ENCODE measurements at places on chromosomes 2 and 18.

DNA sequence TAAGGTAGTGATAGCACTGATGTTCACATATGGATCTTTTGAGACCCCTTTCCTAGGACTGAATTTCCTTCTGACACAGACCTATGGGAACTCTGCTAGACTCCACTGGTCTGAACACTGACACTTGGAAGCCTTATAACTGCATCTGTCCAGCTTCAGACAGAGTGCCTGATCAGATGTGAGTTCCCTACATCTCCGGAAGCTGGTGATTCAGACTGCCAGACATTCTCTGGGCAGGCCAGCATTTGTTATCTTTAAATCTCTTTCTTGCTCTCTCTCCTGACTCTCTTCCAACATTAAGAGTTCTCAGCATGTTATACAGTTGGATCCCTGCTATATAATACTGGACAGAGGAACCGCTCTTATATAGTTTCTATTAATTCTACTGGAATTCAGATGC, 408.5 kb downstream of the ZEB2 start:
- DNase-seq = no peak

GRCh38 chr18:59916746-59917145, 16.9 kb downstream of the PMAIP1 start:
- no peak for DNase-seq

DNA sequence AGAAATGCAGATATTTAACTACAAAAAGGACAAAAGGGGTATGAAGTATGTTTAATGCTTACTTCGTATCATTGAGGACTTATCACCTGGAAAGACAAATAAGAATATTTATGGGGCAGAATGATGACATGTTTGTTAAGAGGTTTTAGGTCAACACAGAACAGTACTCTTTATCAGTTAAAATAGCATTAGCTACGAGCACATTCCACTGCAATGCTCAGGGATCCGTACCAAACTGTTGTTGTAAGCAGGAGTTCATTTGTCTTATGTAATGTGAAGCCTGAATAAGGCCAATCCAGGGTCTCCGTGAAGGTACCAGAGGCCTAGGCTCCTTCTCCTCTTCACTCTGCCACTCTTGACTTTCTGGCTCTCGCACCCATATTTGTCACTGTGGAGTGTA, 465.7 kb upstream of the NRP2 start:
- no peak for DNase-seq

- DNase-seq = no peak
These were observed 269.5 kb downstream of the LNPK start for GRCh38 chr2:175732531-175732930.

- no peak for DNase-seq
These were observed 9.2 kb downstream of the HS6ST1 start for GRCh38 chr2:128309280-128310093.

GRCh38 chr18:25704071-25704470, 352.1 kb upstream of the ZNF521 start:
- no peak for DNase-seq

DNA sequence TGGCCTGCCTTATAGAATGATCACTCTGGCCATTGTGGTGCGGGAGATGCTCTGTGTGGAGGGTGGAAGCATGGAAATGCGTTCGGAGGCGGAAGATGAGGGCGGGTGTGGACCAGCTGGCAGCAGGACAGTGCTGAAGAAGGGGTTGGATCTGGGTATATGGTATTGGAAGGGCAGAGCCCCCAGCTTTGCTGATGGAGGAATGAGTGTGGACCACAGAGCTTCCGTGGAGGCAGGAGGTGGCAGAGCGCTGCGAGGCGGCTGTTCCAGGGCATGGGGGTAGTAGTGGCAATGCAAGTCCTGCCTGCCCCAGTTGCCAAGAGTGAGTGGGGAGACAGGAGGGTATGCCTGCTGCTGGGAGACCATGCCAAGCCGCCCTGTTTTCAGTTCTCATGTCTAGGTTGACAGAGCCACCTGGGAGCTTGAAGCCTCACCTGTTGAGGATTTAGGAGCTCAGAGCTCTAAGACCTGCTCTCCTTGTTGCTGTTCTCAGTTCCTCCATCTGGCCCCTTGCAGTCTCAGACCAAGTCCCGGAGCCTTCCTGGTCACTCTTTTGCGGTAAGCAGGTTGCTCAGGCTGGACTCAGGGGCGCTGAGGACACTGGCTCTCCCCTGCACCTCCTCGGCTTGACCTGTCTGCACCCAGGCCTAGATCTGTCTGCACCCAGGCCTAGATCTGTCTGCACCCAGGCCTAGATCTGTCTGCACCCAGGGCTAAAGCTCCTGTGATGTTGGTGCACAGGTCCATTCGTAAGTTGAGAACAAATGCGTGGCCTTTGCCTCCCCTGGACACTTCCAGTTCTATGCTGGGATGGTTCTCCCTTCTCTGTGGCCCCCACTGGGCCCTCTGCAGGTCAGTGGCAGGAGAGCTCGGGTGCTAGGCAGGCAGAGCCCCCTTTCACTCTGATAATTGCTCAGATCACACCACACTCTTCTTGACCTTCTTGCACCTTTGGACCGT, 290.5 kb upstream of the HS6ST1 start:
- no peak for DNase-seq

DNA sequence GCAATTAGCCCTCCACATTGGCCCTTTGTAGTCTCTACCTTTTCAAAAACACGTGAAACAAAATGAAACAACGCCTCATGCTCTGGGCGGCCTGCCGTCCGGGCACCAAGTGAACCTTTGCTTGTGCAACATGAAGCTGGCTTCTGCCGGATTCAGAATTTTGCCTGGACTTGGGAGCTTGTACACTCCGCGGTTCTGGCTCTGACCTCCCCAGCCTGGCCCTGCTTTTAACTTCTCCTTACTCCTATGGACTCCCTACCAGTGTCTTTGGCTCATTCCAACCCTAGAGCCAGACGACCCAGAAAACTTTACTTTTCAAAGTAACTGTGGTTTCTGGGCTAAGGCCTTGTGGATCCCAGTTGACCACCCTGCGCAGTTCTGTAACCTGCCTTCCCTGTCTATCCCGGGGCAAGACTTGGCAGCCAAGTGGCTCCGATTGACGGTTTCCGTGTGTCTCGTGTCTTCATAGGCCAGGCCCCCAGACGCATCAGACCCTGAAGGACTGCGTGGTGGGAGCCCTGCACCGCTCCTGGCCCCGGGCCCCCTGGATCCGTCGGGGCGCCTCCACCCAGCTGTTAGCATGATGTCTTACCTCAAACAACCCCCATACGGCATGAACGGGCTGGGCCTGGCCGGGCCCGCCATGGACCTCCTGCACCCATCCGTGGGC, 1.9 kb downstream of the OTX1 start:
- no peak for DNase-seq

DNA sequence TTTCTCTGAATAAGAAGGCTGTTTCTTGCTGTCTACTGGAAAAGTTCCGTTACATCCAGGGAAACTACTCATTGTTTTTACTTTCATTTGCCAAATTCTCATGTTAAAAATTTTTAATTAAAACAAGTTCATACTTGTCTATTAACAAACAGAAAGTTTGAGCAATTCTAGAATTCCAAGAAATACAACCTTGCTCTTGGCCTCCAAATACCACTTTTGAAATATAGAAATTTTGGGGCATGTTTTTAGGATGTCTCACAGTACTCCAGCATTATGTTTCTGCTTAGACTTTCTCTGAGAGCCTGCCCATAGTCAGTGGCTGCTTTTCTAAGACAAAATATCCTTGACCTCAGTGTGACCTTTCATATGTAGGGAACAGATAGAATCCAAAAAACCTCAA, 228.7 kb upstream of the RND3 start:
- no peak for DNase-seq

DNA sequence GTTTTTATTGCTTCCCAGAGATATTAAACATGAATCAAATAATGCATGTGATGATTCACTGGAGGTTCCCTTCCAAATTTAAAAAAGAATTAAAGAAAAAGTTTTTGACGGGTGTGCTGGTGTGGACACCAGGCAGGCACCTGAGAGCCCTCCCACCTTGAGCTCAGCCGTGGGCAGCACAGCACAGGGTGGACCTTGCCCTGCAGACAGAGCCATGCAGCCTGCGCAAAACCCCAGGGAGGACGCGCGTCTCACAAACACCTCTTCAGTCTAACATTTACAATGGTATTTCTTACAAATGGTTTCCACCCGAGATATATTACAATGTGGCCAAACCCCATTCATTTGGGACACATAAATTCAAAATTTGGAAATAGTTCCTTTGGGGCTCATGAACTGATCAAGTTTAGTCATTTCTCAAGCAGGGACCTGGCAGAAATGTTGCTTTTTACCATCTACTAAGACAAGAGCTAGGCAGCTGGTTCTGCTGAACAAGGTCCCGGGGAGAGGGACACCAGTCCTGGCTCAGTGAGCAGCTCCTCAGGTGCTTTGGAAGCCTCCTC, 45.4 kb downstream of the ODC1 start:
- DNase-seq = no peak

- DNase-seq = no peak
These were observed 317.2 kb upstream of the CDH2 start for GRCh38 chr18:28494151-28494550.

GRCh38 chr2:68764806-68765311, 30.2 kb downstream of the ARHGAP25 start:
- no peak for DNase-seq

DNA sequence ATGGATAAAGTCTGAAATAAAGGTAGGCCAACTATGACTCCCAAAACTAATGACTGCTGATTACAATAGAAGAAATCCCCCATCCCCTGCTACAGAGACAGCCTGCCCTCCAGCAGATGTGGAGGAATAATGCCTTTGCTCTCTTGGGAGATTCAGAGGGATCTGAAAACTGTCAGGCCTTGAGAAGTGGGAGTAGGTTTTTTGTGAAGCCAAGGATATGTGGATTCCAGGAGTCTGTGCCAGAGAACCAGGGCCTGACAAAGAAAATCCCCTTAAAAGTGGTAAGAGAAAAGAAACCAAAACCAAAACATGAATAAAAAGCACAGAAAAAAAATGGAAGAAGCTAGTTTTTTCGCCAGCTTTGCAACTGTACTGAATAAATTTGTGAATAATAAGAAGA, 397.6 kb downstream of the ZNF521 start:
- DNase-seq = no peak
